CD4-positive, alpha-beta T cell treated with Interleukin-2 at 100 ng/mL for 4 hours (primary cell): ENCODE measurements at places on chromosomes 1 and 21.

DNA sequence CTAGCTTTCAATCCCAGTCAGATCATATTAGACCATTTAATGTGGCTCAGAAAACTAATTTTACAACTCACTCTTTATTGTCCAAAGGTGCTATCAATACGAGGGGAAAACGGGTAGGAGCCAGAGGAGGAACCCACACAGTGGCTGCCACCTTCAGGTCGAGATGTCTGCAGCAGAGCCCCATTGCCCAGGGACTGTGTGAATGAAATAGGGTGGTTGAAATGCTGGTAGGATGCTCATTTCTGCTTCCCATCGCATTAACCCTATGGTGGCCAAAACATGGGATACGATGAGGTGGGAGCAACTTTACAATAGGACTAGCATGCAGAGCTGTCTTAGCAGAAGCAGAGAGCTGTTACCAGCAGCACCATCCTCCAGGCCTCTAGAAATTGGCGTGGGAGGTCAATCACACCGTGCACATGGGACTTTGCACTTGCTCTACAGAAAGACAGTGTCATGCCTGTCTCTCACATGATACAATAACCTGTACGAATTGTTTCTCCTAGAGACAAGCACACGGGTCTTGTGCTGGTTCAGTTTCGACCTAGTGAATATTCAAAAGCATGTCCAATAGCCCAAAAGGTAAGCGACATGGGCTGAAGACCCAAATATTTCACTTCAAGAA is 69.5 kb upstream of the DESI2 start:
- no peak for DNase-seq

- DNase-seq = no peak
Observed at GRCh38 chr1:19662313-19662712, 2.4 kb upstream of the HTR6 start.

DNA sequence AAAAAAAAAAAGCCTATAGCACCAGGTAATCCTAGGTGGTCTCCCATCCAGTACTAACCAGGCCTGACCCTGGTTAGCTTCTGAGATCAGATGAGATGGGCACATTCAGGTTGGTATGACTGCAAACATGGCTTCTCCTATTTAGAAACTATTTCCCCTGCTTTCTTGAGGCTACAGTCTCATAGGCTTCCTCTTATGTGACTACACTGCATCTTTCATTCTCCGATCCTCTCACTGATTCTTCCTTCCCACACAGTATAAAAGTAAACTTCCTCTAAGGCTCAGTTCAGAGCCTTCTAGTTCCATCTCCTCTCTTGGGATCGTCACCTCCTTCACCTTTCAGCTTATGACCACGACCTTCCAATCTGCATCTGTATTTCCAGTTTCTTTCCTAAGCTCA is 30.4 kb upstream of the RNF2 start:
- no peak for DNase-seq

GRCh38 chr1:25922056-25922970 is 16.1 kb upstream of the STMN1 start:
- DNase-seq = peak; percentile 45

- no peak for DNase-seq
Observed at GRCh38 chr1:223364685-223365382, 858 bp upstream of the SUSD4 start.

- no peak for DNase-seq
Observed at GRCh38 chr1:68149907-68150306, 82.4 kb downstream of the WLS start.

GRCh38 chr1:220887520-220888416 is 8.5 kb downstream of the HLX start:
- no peak for DNase-seq

- DNase-seq = no peak
Observed at GRCh38 chr1:87132284-87132870, 196.3 kb upstream of the LMO4 start.

DNA sequence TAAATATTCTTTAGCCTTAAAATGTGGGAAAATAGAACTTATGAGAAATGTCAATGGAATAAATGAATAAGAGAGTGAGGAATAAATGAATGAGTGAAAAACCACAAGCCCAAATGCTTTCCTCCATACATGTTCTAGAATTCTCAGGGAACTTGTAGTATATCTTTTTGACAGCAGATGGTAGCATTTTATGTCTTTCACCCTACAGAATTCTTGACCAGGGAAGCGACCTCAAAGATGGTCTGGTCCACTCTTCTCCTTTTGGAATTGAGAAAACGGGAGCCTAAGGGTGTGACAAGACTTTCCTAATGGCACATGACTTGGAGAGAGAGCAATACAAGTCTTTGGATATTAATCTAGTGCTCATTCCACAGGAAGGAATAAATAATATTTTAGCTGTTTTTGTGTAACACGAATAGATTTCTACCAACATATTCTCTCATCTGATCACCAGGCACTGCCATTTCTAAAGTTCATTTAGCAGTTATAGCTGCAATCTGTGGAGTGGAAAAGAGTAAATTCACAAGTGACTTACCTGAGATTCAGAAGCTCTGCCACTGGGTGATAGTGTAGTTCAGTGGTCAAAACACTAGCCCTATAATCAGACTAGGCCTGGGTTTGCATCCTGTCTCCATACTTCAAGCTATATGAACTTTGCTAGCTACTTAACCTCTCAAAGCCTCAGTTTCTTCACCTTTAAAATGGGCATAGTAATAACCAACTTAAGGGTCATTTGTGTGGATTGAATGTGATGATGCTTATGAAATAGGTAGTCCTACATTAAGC is 15.0 kb upstream of the F5 start:
- DNase-seq = peak; percentile 45

GRCh38 chr1:42951588-42951987 is 7.1 kb downstream of the SLC2A1 start:
- no peak for DNase-seq

DNA sequence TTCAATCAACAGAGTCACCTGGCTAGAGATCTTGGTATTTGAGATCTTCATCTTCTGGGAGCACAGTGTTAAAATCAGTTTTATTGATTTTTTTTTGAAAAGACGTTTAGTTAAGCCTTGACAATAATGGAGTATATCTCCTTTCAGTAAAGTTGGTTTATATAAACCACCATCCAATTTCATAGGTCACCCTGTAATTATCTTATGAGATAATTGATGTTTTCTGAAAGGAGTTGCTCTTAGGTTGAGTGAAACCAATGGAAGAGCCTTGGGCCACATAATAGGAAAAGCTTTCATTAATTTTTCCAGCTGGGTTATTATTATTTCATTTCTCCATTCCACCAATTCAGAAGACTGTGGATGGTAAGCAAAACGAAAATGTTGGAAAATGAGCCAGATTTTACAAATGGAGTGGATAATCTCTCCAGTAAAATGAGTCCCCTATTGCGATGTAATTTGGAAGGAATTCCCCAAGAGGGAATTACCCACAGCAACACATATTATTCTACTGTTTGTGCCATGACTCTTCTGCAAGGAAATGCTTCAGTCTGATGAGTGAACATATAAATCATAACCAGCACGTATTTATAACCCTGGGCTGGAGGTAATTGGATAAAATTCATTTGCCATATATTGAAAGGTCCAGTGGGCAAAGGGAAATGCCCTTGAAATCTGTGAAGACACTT is 46.2 kb upstream of the TINAGL1 start:
- no peak for DNase-seq

DNA sequence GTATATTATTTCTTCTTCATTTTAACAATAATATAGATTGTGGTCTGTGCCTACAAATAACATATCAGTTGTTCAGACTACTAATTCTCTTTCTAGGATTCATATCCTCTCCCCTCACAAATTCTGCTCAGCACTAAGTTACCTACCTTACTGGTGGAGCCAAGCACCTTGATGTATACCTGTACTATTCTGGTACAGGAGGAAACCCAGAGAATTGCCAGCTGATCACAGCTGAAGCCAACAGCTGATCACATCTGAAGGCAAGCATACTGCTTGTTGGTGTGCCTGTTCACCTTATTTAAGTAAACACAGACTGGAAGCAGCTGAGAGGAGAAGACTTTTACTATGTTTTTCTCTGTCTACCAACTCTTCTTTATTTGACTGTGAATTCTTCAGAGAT is 101.8 kb downstream of the PBX1 start:
- no peak for DNase-seq

DNA sequence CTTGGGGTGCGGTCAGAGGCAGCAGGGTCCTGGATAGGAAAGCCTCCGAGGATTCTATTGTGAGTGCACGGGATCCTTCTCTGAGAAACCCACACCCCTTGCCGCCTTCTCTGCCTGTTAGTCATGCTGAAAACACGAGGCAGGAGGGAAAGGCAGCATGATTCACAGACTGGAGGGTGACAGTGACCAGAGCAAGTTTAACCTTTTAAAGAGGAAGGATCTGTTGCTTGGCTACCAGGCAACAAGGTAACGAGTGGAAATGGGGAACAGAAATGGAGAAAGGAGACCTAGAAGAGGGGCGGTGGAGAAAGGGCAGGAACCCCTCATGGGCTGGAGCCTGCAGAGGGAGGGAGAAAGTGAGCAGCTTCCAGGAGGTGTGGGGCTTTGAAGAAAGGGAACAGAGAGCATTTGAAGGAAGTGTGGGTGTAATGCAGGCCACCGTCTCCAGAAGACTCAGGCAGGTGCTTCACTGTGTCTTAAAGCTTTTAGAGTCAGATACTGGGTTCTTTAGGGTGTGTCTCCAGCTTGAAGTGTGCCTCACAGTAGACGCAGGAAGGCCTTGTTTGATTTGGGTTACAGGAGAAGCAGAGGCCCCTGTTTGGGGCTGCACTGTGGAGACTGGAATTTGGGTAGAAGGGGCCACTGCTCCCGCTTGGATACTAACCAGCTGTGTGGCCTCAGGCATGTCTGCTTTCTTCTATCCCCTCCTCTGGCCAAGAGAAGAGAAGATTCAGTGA is 19.1 kb downstream of the OPTC start:
- peak; percentile 40 for DNase-seq

DNA sequence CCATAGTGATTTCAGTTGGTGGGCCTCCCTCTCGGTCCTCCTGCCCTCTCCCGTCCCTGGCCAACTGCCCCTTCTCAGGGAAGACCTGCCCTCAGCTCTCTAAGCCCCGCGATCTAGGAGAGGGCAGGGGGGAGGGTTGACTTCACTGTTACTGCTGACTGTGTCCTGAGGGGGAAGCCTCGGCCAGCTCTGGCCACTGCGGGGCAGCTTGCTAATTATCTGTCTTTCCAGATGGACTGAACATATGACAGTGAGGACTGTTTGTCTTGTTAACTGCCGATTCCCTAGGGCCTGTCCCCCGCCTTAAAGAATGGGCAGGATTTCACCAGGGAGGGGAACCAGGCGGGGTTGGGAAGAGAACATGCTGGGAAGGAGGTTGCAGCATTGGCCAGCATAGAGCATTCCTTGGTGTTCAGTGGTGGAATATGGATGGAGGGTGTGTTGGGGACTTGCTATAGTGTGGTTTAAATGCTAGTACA is 22.9 kb downstream of the NIPAL3 start:
- DNase-seq = no peak

DNA sequence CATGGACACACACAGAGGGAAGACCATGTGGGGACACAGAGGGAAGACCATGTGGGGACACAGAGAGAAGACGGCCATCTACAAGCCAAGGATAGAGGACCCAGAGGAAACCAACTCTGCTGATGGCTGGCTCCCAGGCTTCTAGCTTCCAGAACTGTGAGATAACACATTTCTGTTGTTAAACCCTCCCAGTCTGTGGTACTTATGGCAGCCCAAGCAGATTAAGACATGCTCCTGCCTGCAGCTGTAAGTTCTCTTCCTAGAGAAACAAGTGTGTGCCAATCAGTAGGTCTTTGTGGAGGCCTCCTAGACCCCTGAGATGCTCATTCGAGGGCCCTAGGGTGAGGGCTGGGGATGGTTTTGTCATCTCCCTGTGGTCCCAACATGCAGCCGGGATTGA is 2.7 kb downstream of the AGT start:
- DNase-seq = no peak

DNA sequence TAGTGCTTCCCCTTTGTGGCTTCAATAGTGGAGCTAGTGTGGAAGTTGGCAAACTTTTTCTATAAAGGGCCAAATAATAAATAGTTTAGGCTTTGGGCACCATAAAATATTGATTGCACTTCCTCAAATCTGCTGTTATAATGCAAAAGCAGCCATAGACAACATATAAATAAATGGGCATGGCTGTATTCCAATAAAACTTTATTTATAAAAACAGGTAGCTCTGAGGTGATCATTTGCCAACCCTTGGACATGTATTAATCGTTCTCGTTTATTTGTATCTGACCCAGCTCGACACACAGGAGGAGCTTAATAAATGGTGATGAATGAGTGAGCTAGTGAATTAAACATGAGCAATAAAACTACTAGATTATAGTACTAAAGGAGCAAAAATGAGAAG is 13.3 kb downstream of the KAZN start:
- no peak for DNase-seq

DNA sequence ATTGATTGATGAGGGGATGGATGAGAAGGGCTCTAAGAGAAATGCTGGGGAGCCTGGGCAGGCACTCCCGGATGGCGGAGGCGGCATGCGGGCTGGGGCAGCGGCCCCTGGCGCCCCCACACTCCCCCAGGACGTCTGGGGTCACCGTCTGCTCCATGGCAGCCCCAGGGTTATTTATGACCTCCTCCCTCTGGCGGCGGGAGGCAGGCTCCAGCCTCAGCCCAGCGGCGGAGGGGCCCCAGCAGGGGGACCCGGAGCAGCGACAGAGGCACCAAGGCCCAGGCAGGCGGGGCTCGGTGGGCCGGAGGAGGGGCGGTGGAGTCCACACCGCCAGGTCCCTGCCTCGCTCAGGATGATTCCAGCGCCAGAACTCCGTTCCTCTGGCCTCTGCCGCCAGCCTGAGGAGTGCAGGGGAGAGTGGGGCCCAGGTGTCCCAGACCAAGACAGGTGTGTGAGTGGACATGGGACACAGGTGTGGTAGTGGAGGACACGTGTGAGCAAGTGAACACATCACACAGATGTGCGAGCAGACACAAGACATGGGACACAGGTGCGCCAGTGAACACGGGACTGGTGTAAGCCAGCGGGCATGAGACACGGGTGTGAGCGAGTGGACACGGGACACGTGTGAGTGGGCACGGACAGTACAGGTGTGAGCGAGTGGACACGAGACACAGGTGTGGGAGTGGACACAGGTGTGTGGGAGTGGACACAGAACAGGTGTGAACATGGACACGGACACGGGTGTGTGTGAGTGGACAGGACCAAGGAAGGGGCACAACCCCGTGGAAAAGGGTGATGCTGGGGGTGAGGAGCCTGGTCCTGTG is 2.5 kb upstream of the SAMD11 start:
- peak; percentile 22 for DNase-seq

DNA sequence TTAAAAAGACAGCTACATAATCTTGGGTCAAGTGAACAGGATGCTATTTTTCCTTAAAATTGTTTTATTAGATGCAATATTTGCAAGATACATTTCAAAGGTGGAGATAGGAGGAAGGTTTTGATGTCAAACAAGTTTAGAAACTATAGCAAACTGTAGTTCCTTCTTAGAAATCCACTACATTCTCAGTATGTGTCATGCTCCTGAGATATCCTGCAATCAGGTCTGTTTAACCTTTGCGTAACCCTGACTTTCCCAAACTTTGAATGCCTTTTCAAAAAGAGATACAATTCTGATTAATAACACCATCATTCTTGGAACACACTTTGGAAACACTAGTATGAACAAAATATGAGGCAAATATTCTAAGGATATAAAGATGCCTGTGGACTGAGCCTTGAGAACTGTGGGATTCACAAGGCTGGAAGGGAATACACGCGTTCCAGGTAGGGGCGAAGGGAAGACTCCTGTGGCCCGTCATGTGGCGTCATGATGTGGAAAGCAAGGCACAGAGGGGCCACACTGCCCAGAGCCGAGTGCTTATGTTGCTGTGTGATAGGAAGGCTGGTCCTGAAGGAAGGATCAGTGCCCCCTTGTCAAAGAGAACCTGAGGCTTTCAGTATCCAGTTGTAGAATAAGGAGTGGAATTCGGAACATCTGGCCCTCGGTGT is 19.6 kb upstream of the TARBP1 start:
- no peak for DNase-seq

GRCh38 chr1:45375104-45376090 is 35.2 kb upstream of the MUTYH start:
- no peak for DNase-seq
